Stimulated activated CD8-positive, alpha-beta memory T cell treated with anti-CD3 and anti-CD28 coated beads, Interleukin-2, amount 100 ng/mL, for 48 hours (primary cell): ENCODE measurements at places on chromosomes 13 and 19.

GRCh38 chr13:22121146-22121739 is 450.4 kb downstream of the FGF9 start:
- DNase-seq, result no peak

DNA sequence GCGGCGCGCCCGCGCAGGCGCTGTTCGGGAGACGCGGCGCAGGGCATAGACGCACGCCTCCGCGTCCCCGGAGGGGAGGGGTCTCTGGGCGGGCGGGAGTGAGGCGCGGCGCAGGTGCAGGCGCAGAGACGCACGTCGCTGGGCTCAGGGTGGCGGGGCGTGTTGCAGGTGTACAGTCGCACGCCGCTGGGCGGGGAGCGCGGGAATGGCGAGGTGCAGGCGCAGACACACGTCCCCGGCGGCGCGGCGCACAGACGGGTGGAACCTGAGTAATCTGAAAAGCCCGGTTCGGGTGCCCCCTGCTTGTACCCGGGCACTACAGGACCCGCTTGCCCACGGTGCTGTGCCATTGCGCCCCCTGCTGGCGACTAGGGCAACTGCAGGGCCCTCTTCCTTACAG is 44.7 kb downstream of the PLPP2 start:
- no peak for DNase-seq

- no peak for DNase-seq
Measured at GRCh38 chr13:99347335-99347878, 40.2 kb upstream of the GPR183 start.

DNA sequence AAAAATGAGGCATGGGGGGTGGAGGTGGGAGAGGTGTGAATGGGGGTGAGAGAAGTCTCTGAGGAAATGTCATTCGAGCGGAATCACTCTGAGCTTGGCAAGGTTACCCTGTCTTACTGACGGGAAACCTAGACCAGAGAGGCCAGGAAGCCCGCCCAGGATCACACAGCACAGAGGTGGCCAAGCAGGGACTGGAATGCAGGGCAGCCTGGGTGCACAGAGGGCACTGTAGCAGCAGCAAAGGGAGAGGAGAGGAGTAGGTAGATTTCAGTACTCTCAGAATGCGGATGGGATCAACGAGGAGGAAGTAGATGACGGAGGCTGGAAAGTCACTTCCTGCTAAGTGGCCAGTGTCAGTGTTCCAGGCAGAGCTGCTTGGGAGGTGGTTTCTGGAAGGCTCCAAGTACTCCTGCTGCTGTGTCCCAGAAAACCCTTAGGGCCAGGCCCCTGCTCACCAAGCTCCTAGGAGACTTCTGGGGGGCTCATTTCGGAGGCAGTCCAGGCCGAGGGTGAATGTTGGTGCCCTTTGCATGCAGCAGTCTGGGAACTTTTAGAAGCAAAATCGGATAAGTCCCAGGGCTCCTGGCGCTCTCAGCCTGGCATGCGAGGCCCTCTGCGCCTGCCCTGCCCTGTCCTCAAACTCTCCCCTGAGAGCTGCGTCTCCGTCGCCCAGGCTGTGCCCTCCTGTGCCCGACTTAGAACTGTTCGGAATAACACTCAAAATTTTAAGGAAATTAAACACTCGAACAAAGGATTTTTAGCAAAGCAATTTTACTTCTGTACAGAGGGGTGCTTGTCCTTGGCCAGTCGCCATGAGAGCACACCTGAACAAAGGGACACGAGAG is 33.5 kb downstream of the DNM2 start:
- DNase-seq, result no peak

DNA sequence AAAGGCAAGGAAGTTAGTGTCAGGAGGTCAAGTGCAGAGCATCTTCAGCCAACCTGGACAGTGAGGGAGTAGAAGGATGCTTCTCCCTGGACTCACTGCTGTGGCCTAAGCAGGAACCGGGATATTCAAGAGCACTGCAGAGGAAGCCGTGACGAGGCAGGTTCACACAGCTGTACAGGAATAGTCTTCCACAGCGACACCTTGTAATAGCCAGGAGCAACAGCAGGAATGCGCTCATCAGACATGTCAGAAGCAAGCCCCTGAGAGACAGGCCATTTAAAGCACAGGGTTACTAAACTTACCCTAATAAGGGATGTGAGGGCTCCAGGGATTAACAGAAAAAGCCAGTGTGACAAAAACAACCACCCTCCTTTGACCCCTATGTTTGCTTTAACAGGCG is 3.5 kb upstream of the MED26 start:
- DNase-seq, result no peak

DNA sequence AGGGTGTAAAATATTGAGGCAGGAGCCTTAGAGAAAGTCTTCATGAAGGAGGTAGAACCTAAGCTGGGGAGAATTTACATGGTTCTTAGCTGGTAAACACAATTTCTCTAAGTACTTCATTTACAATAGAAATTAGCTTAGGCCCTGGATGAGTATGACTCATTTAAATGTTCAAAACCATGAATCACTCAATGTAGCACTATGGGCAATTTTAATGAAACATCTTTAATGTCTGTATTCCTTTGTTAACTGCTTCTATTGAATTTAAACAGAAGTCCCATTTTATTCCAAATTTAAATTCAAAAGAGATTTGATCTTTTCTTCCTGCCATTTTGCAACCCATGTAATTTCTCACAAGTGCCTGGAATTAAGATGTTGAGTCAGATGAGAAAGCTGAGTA is 252.1 kb downstream of the RFC3 start:
- no peak for DNase-seq

DNA sequence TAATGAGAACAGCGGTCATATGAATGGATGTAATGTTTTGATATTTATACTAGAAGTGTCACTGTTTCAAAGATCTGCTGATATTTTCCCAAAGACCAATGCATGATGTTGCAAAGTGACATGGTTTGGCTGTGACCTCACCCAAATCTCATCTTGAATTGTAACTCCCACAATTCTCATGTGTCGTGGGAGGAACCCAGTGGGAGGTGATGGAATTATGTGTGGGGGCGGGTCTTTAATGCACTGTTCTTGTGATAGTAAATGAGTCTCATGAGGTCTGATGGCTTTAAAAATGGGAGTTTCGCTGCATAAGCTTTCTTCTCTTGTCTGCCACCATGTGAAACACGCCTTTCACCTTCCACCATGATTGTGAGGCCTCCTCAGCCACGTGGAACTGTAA is 98.3 kb downstream of the AKAP11 start:
- no peak for DNase-seq

DNA sequence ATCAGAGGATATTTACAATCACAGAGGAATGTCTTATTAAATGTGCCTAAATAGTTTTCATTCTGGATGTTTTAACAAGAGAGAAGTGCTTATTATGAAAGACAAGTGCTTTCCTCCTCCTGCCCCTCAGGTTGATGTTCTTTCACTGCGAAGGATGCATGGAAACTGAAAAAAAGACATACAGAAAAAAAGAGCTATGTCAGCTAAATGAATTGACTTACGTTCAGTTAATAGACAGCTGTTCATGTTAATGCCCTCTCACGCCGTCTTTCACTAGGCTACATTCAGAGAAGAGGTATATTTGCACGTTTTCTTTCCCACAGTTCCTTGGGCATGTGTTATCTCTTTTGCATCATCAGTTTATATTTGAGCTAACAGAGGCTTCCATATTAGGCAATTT is 821.8 kb upstream of the PCDH9 start:
- DNase-seq, result no peak
